ENCODE measurements at places on chromosomes 3 and 15.

DNA sequence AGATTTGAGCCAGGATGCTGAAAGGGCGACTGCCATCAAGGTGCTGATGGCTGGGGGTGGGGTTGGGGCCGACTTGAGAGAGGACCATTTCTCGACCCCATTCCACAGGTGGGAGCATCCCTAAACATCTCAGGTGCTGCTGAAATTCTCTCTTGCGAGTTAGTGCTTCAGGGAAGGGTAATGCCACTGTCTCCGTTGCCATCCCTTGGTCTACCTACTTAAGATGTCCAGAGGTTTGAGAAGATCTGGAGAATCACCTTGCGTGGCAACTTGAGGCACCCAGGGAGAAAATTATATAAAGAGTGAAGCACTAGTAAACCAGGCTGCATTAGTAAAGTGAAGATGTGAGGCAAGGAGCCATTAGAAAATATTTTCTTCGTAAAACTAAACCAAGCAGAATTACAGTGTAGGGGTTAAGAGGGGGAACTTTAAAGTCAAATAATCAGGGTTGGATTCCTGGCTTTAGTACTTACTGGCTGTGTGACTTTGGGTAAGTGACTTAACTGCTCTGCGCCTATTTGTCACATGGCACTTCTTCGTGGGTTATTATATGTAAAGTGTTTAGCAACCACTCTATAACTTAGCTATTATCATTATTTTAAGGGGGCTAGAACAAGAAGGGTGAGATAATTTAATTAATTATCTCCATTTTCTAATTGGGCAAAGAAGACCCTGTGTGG is 662 bp upstream of the RFTN1 start:
- no peak for DNase-seq

DNA sequence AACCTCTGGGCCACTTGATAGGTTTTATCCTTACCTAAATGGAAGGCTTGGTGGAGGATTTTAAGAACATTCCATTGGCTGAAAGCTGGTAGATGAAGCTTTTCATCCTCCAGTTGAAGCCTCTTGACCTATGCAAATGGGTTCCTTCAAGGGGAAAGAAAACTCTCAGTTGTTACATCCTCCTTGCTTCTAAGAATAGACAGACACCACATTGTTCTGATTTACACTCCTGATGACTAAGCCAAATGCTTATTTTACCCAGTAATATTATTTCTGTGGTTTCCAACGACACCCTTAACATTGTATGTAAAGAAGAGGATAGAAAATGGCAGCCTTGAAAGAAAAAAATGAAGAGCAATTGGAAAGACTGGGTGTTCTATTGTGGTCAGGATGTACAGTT is 480.5 kb downstream of the OTOL1 start:
- DNase-seq: no peak

DNA sequence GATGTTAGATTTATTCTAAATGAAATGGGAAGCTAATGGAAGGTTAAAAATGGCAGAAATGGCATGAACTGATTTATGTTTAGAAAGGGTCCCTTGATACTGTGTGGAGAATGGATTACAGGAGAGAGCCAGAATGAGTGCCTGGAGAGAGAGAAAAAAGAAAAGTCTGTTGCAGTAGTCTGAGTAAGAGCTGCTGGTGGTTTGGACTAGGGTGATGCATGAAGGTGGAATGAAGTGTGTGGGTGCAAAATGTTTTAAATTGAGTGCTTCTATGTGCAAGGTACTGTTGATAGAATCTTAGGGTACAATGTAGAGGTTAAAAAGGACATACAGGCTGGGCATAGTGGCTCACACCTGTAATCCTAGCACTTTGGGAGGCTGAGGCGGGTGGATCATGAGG is 11.4 kb upstream of the MGA start:
- DNase-seq: no peak

GRCh38 chr3:110808630-110809029 is 263.0 kb upstream of the NECTIN3 start:
- DNase-seq: no peak

- DNase-seq: no peak
Measured at GRCh38 chr3:140290105-140290504, 355.1 kb downstream of the CLSTN2 start.

All from cortex of kidney (tissue), 1 donor.